ENCODE measurements at places on chromosomes 16 and 17.

DNA sequence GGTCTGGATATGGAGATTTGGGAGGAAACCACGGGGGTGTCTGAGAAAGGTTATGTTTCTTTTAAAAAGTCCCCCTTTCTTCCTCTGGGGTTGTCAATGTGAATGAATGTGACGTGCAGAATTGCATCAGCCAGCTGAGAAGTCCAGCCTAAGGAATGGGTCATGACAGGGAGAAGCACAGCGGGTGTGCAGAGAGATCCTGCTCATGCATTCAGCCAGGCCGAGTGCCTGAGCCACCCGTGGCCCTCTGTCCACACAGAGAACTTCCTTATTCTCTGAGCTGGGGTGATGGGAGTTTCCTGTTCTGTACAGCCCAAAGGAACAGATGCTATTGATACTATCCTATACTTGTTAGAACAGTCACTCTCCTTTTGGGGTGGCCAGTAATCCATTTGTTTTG is 117.9 kb downstream of the CPPED1 start:
- no peak for ATAC-seq

DNA sequence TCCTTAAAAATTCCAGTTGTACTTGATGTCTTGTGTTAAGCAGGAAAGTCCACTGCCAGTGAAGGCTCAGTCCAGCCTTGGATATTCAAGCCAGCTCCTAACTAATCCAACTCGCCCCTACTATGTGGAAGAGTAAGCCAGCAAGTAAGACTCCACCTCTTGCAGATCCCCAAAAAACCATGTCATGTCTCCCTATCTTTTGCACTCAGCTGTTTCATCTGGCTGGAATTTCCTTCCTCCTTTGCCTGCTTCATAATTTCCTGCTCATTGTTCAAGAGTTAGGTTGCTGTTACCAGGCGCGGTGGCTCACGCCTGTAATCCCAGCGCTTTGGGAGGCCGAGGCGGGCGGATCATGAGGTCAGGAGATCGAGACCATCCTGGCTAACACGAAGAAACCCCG is 37.8 kb downstream of the RBBP6 start:
- ATAC-seq = no peak

- ATAC-seq = no peak
Observed at GRCh38 chr17:64503821-64504768, 2.0 kb downstream of the DDX5 start.

DNA sequence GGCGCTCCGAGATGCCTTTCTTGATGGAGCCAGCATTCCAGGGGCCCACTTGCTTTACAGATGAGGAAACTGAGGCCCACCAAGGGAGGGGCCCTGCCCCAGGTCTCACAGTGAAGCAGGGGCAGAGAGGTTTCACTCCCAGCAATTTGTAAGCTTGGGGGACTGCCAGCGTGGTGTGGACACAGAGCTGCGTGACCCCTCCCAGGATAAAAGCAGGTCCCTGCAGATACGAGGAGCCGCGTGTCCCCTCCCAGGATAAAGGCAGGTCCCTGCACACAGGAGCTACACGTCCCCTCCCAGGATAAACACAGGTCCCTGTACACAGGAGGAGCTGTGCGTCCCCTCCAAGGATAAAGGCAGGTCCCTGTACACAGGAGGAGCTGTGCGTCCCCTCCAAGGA is 11.7 kb downstream of the JPH3 start:
- no peak for ATAC-seq

- ATAC-seq = no peak
Observed at GRCh38 chr17:82394278-82394677, 22.7 kb downstream of the UTS2R start.

DNA sequence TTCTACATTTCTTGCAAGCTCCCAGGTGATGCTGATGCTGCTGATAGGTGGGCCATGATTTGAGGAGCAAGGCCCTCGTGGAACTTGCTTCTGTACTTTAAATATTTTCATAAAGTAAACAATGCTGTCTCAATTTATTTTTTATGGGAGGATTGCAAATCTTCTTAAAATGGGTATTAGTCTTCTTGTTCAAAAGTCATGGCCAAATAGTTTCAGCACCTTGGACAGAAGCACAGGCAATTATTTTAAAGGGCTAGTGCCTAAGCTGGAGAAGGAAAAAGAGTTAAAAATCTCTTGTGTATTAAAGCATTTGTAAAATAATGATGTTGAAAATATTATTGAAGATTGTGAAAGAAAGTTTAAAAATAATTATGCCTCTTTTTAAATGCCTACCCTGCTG is 50.5 kb downstream of the GPR139 start:
- ATAC-seq = no peak

DNA sequence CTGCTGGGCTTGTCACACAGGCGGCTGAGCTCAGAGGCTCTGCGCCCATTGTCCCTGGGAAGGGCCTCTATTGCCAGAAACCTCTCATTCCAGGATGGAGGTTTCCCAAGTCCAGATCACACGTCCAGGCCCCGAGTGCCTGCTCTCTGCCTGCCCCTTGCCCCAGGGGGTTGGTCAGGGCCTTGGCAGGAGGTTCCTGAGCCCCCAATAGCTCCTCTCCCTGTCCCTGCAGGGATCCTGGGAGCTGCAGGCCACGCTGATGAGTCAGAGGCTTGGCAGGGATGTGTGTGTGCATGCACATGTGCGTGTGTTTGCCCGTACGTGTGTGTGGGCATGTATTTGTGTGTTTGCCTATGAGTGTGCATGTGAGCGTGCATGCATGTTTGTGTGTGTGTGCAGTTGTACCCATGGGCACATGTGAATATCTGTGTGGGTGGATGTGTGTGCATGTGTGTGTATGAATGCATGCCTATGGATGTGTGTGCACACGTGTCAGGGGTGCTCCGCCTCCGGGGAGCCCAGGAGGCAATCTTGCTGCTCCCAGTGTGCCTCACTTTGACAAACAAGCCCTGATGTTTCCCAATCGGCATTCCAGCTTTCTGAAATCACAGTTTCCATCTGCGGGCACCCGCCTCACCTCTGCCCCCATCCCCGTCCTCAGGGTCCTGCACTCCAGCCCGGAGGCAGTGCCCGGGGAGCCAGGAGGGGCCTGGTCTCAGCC is 98.4 kb upstream of the GSE1 start:
- no peak for ATAC-seq

DNA sequence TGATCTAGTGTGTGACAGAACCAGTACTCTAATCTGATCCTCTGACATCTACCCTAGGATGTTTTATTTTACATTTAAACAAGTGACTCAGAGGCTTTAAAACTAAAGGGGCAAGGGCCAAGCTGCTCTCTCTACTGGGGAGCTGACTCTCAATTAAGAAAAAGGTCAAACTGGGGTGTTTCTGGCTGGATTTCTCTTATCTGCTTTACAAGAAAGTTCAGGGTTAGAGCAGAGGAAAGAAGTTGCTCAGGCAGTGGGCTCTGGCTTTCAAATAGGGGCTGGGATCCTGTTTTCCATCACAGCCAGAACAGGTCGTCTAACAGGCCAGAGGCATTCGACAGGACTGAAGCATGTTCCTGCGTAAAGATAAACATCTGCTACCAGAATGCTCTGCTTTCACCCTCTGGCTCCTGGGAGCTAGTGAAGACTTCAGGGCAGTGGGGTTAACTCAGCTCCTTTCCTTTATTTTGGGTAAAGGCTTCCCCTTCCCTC is 8.5 kb downstream of the MMP28 start:
- ATAC-seq = no peak

DNA sequence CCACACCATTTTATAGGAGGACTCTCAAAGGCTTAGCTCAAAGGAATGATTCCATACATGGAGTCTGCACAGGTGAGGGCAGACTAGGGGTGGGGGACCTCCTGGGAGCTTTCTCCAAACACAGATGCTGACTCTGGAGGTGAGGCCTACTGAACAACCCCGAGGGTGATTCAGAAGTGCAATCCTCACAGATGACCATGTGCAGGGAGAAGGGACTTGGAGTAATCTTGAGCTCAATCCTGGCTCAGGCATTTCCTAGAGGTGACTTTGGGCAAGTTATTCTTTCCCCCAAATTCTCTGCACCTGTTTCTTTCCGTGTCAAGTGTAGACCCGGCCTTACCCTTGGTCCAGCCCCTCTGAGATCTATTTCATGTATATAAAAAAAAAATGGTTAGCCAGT is 401.5 kb downstream of the SLC39A11 start:
- no peak for ATAC-seq

DNA sequence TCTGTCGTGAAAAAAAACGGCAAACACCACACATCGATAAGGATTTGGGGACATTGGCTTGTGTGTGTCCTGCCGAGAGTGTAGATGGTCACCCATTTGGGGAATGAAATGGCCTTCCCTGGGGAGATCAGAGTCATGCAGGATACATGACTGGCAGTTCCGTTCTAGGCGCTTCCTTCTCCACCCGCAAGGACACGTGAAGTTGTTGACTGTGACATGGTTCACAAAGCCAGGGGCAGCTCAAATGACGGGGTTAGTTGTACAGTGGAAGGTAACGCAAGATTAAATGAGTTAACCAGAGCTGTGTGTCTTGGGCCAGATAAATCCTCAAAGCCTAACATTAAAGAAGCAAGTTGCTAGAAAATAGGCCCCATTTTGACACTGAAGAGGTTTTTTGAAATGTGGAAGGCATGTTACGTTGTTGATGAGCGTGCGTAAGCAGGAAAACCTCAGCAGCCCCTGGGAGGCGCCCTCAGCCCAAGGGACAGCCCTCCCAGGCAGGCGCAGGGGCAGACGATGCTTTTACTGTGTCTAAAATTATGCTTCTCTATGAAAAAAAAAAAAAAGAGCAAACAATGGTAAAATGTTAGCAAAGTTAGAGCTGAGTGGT is 35.9 kb upstream of the CHMP6 start:
- ATAC-seq = no peak

DNA sequence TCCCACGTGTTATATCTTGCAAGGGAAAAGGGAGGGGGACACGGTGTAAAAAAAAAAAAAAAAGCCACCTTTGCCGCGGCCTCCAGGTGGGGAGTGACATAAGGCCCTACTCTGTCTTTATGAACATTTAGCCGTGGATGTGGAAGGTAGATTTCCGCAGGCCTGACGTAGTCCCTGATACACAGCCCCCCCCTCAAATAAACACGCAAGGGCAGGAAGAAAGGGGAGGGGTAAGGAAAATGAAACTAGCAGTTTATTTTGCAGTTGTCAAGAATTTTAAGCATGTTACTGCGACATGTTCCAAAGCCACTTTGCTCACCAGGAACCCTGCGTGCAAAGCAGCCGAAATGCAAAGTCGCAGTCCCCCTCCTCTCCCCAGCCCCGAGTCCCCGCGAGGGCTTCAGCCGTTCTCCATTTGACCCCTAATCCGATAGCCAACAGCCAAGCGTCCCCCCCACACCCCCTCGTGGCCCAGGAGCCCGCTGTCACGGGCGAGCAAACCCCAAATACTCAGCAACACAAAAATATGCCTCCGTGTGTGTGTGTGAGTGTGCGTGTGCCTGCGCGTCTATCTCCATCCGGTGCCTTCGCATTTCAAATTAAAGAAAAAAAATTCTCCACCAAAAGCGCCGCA is 1.2 kb downstream of the CBX4 start:
- ATAC-seq = no peak

GRCh38 chr17:7574176-7574953 is 5.1 kb upstream of the CD68 start:
- no peak for ATAC-seq

- ATAC-seq = peak; percentile 46
Observed at GRCh38 chr17:65198653-65199382, 61.6 kb downstream of the RGS9 start.

DNA sequence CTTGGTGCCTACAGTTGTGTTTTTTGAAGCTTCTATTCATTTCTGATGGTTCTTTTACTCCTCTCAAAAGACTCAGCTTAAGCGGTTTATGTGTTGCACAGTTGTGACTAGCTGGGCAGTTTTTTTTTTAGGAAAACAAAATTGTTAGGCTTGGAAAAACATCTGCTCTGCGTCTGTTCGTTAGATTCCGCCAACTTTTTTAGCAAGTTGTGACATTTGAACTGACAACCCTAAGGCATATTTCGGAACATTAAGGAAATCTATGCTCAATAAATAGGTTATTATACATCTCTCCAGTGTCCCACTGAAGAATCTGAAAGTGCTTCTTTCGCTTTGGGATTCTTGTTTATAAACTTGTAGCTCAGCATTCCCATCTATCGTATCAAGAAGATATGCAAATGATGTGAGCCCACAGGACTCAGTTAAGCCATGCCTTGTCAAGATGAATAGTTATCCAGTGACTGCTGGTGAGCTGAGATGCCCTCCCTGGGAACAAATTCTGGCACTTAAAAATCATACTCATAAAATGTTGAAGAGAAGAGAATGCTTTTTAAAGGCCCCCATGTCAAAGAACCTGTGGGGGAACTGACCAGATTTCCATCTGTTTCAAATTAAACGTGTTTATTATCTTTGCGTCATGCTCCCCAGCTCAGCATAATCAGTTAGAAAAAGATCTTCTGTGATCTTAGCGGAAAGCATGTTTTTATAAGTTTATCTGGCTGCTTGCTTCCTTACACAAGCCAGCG is 109.0 kb upstream of the FAM20A start:
- no peak for ATAC-seq

GRCh38 chr16:894841-895240 is 75.9 kb downstream of the LMF1 start:
- no peak for ATAC-seq

- no peak for ATAC-seq
Observed at GRCh38 chr16:72935896-72936295, 112.0 kb downstream of the ZFHX3 start.

DNA sequence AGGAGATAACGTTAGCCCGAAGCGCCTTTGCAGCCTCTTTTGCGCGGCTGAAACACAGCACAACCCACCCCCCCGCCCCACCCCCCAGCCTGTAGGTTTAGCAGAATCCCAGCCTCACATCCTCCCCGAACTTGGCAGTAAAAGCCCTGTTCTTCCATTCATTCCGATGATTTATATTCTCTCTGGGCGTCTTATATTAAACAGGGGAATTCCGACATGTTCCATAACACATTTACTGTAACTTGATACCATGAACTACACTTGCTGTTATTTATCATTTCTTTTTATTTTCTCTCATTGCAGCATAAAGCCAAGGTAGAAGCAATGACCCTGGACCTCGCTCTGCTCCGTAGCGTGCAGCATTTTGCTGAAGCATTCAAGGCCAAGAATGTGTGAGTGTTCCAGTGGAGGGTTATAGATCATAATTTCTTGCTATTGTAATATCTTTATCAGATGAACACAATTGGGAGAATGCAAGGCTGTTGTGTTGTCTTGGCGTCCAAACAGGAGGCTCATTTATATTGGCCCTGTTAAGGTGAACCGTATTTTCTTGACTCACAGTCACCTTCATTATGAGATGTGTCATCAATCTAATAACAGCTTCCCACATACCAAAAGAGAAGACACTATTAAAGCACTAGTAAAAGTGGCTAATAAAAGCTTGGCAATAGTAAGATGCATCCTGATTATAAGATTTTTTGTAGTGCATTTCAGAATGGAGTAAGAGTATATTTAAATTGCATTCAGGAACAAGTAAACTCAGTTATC is 287.3 kb downstream of the WWOX start:
- no peak for ATAC-seq

GRCh38 chr17:76845541-76846017 is 22.6 kb upstream of the MGAT5B start:
- no peak for ATAC-seq

GRCh38 chr17:77556383-77557061 is 402.0 kb upstream of the TNRC6C start:
- ATAC-seq = no peak

- ATAC-seq = no peak
Observed at GRCh38 chr16:58021661-58022551, 3.6 kb upstream of the MMP15 start.

GRCh38 chr17:35666070-35666469 is 65.4 kb upstream of the RASL10B start:
- no peak for ATAC-seq

All from activated T-helper 17 cell treated with anti-CD3 and anti-CD28 coated beads, Interleukin-2, amount 50 U/mL, for 72 hours (primary cell).